ENCODE measurements at places on chromosomes 11 and 22.

- DNase-seq: no peak
These were observed 13.7 kb downstream of the YWHAH start for GRCh38 chr22:31957970-31958594.

DNA sequence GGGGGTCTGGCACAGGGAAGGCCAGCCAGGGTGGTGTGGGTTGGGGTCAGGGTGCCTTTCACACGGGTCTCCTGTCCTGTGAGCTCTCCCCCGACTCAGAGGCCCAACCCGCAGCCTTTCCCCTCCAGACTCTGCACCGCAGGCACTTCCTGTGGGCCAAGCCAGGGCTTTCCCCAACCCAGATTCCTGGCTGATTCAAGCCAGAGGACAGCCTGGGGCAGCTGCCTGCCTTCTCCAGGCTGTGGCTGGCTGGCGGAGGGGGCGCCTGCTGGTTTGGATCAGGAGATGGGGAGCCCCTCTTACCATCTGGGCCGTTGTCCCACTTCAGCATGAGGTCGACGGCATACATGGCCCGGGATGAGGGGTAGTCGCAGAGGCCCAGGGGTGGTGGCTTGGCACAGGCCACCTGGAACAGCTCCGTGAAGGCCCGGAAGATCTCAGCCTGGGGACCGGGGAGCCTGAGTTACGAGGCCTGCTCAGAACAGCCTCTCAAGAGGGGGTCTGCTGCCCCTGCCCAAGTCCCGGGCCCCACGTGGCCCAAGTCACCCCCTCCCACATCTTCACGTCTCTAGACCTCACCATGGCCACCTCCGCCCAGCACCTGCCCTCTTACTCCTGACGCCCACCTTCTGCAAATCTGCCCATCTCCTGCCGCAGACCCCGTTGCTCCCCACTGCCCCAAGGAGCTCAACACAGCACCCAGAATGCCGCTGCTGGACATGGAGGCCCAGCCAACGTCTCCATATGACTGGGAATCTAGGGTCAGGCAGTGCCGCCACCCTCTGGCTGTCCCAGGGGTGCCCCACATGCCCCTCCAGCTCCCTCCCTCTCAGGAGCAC is 17.3 kb downstream of the TSPO start:
- DNase-seq: no peak

- no peak for DNase-seq
These were observed 6.6 kb downstream of the PLEKHB1 start for GRCh38 chr11:73652856-73653559.

DNA sequence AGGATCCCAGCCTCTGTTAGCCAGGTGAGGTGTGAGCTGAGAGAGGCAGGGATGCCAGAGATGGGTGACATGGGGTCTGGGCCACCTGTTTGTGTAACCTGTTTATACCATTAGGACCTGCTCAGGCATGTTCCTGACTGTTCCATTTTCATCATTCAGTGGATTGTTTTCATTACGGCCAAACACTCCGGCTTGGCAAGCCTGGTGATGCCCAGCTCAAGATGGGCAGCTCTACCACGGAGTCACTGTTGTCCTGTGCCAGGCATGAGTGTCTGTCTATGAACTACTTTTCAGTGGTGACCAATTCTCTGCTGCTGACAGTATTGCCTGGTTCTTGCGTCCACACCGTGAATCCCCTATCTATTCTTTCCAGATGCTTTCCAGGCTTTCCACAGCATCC is 71.5 kb upstream of the SLC22A12 start:
- DNase-seq: no peak

GRCh38 chr11:130999992-131000770 is 83.9 kb upstream of the SNX19 start:
- DNase-seq: no peak

DNA sequence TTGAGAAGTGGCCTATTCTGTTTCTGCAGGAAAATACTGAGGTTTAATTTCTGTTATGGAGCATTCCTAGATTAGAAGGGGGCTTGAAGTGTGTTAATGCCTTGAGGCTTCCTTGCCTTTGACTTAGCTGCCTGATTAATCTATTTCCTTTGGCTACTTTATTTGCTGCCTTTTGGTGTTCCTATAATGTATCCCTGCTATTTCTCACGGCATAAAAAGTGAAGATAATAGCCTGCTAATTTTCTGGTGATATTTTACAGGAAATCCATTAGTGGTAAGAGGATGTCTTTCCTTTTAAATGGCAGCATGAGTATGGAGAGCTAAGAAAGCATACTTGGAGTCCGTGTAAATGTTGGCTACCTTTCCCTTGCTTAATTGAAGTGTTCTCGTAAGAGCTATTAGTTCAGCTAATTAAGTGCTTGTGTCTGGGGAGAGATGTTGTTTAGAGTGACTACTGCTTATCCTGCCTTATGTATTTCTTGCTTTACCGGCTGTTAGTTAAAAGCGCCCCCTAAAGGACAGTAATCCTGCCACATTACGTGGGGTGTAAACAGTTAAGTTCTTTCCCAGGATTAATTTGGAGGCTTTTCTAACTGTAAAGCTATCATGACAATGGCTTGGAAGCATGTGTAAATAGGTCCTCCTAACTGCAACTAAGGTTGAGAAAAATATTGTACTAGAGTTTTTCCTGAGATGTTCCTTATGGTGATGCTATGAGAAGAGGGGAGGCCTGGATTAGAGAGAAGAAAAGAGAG is 45.6 kb downstream of the ZNF280B start:
- DNase-seq: no peak

DNA sequence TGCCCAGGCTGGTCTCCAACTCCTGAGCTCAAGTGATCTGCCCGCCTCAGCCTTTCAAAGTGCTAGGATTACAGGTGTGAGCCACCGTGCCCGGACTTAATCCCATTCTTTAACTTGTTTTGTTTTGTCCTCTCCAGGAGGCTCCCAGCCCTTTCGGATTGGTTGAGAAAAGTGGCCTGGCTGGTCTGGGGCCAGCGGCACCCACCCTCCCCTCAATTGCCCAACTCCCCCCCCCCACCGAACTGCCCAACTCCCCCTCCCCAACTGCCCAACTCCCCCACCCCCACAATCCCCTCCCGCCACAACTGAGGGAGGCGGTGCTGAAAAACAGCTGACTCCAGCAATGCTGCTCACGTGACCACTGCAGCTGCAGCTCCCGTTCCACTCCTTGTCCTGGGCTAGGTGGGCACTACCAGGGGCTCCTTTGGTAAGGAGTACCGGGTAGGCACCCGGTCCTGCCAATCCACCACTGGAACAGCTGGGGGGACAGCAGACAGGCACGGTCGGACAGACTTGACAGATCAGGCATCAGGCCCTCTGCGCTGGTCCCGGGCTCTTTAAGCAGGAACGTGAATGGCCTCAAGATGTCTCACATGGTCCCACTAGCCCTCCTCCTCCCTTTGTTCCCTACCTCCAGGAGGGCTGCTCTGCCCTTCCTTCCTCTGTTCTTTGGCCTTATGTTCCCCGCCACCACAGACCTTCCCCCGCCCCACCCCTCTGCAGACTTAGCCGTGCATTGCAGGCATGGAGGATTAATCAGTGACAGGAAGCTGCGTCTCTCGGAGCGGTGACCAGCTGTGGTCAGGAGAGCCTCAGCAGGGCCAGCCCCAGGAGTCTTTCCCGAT is at the start of gene TCN2:
TCN2 (plus strand) TSS at position 720 of the 845 bp plus-strand sequence. CDS start 158 bp downstream, outside the sequence.
- no peak for DNase-seq

GRCh38 chr11:1149545-1149944 is 8.2 kb upstream of the MUC5AC start:
- no peak for DNase-seq

DNA sequence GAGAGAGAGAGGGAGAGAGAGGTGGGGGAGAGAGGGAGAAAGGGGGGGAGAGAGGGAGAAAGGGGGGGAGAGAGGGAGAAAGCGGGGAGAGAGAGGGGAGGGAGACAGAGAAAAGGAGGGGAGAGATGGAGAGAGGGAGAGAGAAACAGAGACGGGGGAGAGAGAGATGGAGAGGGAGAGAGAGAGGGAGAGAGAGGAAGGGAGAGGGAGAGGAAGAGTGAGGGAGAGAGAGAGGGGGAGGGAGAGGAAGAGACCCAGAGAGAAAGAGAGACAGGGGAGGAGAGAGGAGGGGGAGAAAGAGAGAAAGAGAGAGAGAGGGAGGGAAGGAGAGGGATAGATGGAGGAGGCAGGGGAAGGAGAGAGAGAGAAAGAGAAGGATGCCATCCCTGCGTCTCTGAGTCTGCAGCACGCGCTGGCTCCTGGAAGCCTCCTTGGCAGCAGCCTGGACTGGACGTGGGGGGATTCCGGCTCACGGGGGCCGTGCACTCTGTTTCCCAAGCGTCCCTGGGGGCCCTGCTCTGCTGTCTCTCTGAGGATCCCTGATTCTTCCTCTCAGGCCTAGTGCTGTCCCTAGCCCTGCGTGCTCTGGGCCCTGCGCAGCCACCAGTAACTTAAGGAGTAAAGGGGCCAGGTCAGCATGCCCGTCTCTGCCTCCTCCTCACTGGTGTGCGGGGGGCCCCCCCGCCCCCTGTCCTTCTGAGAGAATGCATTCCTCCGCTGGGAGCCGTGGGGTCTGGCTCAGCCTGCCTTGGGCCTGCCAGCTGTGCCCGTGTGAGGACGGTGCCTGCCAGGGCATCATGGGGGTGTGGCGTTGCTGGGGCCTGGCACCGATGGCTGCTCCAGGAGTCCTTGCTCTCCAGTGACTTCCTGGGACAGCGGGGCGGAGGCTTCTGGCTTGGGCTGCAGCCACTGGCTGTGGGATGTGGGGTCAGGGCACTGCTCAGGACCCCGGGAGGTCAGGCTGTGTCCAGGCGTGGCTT is 429.5 kb downstream of the TBC1D22A start:
- DNase-seq: no peak

DNA sequence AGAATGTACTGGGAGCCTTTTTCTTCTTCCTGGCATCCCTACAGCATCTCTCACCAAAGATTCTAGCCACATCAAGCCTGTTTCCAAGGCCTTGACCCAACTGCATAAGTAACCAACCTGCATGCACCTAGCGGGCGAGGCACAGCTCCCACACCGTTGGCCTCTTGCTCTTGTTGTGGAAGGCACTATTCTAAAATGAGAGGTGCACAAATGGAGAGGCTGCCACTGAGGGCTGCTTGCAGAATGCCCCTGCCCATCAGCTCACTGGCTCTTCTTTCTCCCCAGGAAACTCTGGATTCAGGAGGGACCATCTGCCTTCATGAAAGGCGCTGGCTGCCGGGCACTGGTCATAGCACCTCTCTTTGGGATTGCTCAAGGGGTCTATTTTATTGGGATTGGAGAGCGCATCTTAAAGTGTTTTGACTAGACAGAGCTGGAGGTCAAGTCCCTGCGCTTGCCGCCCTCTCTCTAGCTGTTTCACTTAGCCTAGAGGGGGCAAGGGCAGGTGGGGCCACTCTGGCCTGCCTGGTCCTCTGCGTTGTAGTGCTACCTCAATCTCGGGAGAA is 26.6 kb downstream of the SLC25A18 start:
- DNase-seq: no peak

- no peak for DNase-seq
These were observed 486.8 kb downstream of the NTM start for GRCh38 chr11:131857246-131857645.

DNA sequence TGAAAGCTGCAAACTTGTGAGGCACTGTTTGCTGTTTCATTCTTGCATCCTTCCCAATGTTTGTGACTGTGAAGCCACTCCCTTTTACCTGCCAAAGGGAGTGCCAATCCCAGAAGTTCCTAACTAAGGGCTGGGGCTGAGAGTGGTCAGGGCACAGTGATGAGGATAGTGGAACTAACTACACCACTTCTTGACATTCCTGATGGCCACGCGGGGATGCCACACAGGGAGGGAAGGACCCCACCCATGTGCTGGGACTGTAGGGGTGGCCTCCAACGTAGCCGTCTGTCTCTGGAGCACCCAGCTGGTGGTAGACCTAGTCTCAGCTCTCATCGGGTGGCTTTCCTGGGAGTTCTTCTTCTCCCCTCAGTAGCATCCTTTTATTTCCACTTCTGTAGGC is 335.5 kb downstream of the CADM1 start:
- no peak for DNase-seq

DNA sequence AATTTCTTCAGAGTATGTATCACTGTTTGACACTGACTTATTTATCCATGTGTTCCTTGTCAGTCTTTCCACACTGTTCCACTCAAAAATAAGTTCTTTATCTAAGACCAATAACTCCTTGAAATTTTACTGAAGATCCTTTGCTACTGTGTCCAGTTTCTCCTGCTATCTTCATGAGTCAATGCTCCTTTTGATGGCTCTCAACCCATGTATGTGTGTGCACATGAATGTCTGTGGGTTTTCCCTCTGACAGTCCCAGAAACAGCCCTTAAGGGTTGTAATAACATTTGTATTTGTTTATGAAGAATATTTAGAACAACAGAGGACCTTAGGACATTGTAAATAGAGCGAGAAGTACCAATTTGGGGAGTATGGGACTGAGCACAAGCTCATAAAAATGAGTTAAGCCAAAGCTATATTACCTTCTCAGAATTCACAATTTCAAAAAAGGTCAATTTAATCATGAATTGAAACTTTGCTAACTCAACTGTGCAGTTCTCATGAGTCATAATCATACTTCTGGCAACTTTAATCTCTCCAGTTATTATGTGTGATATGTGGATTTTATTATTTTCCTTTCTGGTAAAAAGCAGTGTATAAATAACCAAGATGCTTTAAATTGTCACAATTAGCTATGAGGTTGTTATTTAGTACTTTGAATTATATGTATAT is 533.6 kb downstream of the CNTN5 start:
- DNase-seq: no peak

All from activated CD4-positive, alpha-beta T cell treated with anti-CD3 and anti-CD28 coated beads, Interleukin-2, amount 50 U/mL, for 24 hours (primary cell).